Endothelial cell of umbilical vein (primary cell): ENCODE measurements at places on chromosomes 7 and 10. TPM values are rescaled to one million over a fixed set of nuclear protein-coding genes. Genes with fewer than 3 reads are reported as not detected.

DNA sequence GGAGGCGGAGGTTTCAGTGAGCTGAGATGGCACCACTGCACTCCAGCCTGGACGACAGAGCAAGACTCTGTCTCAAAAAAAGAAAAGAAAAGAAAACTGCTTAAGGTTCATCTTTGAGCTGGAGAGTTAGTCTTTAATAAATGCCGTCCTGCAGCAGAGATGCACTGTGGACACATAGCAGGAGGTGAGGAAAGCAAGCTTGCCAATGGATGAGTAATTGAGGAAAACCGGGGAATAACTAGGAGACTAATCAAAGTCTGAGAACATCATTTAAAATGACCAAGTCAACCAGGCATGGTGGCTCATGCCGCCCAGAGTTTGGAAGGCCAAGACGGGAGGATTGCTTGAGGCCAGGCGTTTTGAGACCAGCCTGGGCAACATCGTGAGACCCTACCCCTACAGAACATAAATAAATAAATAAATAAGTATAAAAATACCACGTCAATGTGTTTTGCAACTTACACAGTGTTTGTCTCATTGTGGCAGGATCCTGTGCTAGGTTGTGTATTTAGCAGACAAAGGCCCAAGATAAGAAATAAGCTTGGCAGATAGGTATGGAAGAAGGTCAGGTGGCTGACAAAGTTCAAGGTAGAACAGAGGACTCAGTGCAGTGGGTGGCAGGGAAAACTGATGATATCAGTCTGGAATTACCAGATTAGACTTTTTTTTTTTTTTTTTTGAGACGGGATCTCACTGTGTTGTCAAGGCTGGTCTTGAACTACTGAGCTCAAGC, 115.7 kb upstream of the KMT2C start:
- H3K27me3 ChIP-seq: no peaks in the 10 kb centered on the region
- H3K36me3 ChIP-seq: no peaks in the 10 kb centered on the region
- no peak overlapping the region for H3K27ac ChIP-seq

DNA sequence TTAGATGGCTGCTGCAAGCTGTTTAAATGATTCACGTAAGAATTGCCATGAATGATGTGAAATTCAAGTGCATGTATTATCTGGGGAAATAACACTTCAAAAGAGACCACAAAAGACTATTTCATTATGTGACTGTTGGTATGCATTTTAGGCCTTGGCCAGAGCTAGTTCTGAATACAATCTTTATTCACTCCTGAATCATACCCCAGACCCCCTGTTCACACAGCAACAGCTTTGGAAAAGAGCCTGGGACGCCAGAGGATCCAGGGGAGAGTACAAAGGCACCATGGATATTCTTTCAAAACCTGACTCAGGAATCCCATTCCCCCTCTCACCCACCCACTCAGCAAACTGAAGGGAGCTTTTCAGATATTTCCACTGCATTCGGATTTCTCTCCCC, 377.1 kb upstream of the DPP6 start:
- no peak overlapping the region for H3K4me3 ChIP-seq
- no peak overlapping the region for H3K27ac ChIP-seq
- no peaks in the 10 kb centered on the region for H3K4me1 ChIP-seq
- no peak for DNase-seq

OR2A12 gene
- not detected in 2 replicates for polyA plus RNA-seq

DNA sequence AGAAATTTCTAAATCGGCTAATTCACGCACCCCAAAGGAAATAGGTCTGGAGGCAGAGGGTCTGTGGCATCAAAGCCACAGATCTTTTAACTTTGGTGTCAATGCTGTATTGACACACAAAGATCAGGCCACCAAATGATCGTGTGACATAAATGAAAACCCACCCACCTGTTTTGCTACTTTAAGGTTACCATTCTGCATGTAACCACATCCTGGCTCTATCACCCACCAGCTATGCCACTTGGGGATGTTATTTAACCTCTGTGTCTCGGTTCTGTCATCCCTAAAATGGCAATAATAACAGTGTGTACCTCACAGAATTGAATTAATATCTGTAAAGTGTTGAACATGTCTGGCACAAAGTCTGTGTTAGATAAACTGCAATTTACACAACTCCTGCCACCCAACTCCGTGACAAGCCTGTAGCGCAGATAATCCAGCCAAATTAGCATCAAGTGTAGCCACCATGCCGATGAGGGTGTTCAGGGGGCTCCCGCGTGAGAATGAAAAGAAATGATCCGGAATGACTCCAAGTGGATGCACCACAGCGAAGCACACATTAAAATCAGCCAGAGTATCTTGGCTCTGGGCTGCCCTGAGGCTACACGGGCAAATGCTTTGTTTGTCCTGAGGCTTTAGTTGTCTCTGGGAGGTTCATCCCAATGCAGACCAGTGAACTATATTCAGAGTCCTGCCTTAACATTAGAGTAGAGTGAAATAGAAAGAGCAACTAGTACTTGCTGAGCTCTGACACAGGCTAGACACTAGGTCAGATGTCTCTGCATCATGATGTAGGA, 158.4 kb upstream of the NEBL start:
- H3K36me3 ChIP-seq: no peaks in the 10 kb centered on the region
- no peak overlapping the region for H3K4me3 ChIP-seq
- H3K4me1 ChIP-seq: no peaks in the 10 kb centered on the region
- H3K27ac ChIP-seq: no peak overlapping the region
- DNase-seq: no peak

FAM25A gene
- not detected in 2 replicates for polyA plus RNA-seq

TSPAN13 gene
- 8.3 and 13.3 TPM in 2 replicates for polyA plus RNA-seq

PDK4 gene
- polyA plus RNA-seq: 0.51 and 0.75 TPM in 2 replicates
